HAP-1 (cell line): ENCODE measurements at places on chromosomes 1 and 21.

DNA sequence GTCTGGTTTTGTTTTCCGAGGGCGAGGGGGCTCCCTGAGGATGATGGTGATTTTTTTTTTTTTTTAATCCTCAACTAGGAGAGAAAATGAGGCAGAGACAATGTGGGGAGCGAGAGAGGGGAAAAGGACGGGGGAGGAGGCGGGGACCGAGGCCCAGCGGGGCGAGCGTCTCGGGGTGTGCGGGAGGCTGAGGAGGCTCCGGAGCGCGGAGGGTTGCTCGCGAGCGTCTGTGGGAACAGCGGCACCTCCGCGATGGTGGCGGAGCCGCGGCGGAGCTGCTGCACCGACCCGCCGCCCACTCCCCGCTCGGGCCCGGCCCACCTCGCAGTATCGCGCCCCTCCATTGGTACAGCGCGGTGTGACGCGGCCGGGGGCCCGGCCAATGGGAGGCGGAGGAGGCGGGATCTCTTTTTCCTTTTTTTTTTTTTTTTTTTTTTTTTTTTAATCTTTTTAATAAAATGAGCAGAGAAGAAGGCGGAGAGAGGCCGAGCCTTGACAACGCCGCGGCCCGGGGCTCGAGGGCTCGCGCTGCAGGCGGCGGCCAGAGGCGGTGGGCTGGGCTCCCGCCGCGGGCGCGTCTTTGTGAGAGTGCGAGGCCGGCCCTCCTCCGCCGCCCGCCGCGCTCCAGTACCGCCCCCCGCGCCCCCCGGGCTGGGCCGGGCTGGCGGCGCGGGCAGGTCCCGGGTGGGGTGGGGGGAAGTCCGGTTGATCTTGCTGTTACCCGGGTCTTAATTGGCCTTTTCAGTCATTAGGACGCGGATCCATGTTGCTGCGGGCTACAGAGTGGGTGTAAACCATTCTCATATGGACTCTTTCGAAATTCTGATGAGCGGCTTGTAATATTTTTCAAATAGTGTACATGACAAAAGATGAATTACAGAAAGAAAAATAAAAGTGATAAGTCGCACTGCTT, at the start of gene RERE:
TSS of gene RERE (minus strand) at position 229 of the 913 bp plus-strand sequence.
- peak; percentile 90 for DNase-seq

DNA sequence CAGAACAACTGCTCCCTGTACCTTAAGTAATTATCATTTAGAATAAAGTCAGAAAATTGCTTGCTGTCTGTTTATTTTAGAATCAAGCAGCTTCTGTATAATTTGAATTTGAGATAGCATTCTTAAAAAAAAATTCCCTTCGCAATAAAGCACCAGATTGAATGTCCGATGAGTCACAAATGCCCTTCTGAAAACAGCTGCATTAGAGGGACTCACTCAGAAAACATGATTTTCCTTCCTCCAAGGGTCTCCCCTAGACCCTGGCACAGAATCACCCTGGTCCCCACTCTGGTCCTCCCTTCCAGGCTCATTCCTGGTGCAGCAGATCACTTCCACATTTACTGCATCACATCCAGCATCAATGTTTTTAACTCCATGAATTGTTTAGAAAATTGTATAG, 471.1 kb upstream of the VAMP3 start:
- no peak for DNase-seq

GRCh38 chr1:87963556-87963955, 634.9 kb downstream of the LMO4 start:
- no peak for DNase-seq

- DNase-seq = no peak
These were observed 202.2 kb upstream of the KIAA0040 start for GRCh38 chr1:175394739-175395138.
